ENCODE measurements at places on chromosomes 4 and X. TPM values are rescaled to one million over a fixed set of nuclear protein-coding genes. Genes with fewer than 3 reads are reported as not detected.

The CT45A8 gene
- total RNA-seq = not detected

The SCD5 gene
- 0.25 TPM for total RNA-seq

- DNase-seq = no peak
Measured at GRCh38 chr4:121814756-121815155, 8.9 kb downstream of the CCNA2 start.

DNA sequence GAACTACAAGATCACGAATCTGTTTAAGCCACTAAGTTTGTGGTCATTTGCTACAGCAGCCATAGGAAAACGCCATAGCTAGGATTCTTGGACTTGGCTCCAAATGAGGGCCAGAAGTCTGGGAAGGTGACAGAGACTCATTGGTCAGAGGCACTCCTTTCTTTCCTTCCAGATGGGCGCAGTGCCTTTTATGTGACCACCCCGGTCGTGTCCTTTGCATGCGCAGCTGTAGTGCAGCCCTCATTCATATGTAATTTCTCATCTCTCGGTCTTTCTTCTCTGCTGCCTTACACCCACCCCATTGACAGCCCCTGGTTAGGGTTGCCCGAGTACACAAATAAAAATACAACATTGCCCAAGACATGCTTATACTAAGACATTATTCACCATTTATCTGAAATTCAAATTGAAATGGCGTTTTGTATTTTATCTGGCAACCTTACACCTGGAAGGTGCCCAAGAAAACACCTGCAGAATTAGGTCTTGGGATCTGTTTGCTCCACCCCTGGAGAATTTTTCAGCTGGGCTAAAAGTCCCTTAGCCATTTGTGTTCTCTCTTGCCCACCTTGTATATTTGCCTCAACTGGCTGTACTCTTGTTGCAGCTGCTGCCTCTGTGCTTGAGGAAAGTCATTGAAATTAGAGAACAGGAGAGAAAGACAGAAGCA lies 21.9 kb downstream of the CCKAR start:
- no peak for DNase-seq

GRCh38 chr4:3220476-3221183 lies 28.3 kb upstream of the MSANTD1 start:
- DNase-seq = no peak

GRCh38 chr4:127778102-127778501 lies 4.0 kb upstream of the HSPA4L start:
- no peak for DNase-seq

- no peak for DNase-seq
Measured at GRCh38 chrX:121244511-121244910, 197.1 kb downstream of the GLUD2 start.

- no peak for DNase-seq
Measured at GRCh38 chr4:121675715-121676114, 21.1 kb downstream of the ANXA5 start.

- DNase-seq = no peak
Measured at GRCh38 chr4:177235026-177235425, 74.6 kb upstream of the NEIL3 start.

GRCh38 chr4:128225148-128225547 lies 62.5 kb downstream of the PGRMC2 start:
- DNase-seq = no peak

DNA sequence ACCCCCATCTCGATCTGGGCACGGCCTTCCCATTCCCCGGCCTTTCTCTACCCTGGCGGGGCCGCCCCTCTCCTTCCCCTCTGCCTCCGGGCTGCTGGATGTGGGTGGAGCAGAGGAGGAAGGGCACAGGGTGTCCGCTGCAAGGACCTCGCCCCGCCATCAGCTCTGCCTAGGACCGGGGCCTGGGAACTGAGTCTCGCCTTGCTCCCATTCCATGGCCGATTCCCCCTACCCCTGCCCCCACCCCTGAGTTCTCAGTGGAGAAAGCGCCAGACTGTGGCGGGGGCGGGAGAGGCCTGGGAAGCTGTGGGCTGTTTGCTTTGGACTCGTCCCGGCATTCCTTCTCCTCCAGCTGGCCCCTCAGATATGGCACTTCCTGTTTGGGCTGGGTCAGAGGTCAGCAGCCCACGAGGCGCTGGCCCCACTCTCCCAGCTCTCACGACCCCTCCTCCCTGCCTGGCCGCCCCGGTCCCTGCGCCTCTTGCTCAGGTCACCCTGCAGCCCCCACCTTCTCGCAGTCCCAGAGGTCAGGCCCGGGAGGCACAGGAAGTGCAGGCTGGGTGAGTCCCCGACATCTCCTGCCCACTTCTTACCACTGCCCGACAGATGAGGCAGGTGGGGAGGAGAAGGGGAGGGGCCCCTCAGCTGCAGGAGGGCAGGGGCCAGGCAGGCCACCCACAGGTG lies 6.4 kb upstream of the BGN start:
- DNase-seq = no peak

- DNase-seq = no peak
Measured at GRCh38 chr4:123299212-123299691, 97.3 kb upstream of the SPRY1 start.

All from CD4-positive, alpha-beta T cell (primary cell).